Retina (tissue), 1 donor: ENCODE measurements at places on chromosomes 11 and 22.
A peak's percentile ranks its signal among the peaks of the same experiment; 100 is the strongest.

- no peak for DNase-seq
Measured at GRCh38 chr22:37162221-37163095, 12.7 kb upstream of the IL2RB start.

- DNase-seq = no peak
Measured at GRCh38 chr11:111909378-111909777, 2.2 kb downstream of the CRYAB start.

GRCh38 chr11:59173964-59174663 lies 2.2 kb downstream of the DTX4 start:
- peak; percentile 47 for DNase-seq

DNA sequence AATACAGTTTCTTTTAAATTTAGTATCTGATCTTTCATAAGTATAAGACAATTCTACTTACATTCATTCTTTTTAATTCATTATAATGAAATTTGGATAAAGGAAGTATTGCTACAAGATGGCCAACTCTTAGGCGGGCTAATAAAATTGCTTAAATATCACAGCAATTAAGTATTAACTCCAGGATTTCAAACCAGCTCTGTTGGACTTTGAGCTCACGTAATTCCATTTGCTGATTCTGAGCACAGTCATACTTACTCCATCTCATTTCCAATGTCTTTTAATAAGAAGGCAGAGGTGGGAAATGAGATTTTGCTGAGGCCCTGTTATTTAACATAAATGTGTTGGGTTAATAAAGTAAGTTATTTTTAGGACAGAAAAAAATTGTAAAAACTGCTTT lies 748.1 kb downstream of the KCNA4 start:
- DNase-seq = peak; percentile 6

DNA sequence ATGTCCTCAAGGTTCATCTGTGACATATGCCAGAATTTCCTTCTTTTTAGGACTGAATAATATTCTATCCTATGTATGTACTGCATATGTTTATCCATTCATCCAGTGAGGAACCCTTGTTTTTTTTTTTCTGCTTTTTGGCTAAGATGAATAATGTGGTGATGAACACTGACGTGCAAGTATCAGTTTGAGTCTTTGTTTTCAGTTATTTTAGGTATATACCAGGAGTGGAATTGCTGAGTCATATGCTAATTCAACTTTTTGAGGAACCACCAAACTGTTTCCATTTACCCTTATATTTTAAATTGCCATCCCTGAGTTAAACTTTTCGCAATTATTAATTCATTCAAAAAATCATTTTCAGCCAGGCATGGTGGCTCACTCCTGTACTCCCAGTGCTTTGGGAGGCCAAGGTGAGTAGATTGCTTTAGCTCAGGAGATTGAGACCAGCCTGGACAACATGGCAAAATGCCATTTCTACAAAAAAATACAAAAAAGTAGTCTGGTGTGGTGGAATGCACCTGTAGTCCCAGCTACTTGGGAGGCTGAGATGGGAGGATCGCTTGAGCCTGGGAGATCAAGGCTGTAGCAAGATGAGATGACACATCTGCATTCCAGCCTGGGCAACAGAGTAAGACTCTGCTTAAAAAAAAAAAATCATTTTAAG lies 64.2 kb downstream of the MICAL2 start:
- no peak for DNase-seq

- DNase-seq = no peak
Measured at GRCh38 chr22:21984793-21985192, 2.2 kb upstream of the TOP3B start.

DNA sequence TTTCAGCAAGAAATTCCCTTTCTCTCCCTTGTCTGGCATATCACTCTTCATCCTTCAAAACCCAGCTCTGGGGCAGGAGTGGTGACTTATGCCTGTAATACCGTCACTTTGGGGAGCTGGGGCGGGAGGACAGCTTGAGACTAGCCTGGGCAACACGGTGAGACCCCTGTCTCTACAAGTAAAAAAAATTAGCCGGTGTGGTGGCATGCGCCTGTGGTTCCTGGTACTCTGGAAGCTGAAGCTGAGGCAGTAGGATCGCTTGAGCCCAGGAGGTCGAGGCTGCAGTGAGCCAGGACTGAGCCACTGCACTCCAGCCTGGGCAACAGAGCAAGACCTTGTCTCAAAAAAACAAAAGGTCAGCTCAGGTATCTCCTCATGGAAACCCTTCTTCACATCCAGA lies 1.4 kb upstream of the RCE1 start:
- no peak for DNase-seq

GRCh38 chr11:76835928-76836612 lies 24.6 kb upstream of the ACER3 start:
- no peak for DNase-seq

- DNase-seq = peak; percentile 38
Measured at GRCh38 chr11:68584097-68584496, 100.2 kb upstream of the GAL start.

DNA sequence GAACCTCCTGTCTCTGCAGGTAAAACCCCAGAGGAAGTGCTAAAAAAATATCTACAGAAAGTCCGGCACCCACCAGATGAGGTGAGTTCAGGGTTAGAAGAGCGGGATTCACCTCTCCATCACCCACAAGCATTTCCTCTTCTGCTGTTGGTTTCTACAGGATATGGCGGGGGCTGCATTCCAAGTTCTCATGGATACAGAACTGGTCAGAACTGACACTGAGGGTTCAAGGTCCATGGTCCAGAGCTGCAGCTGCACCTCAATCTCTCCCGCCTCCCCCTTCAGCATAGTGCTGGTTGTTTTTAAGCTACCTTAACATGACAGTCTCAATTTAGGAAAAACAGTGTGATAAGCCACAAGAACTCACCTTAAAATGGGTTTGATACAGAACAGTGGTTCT lies 19.2 kb downstream of the DTX4 start:
- no peak for DNase-seq

DNA sequence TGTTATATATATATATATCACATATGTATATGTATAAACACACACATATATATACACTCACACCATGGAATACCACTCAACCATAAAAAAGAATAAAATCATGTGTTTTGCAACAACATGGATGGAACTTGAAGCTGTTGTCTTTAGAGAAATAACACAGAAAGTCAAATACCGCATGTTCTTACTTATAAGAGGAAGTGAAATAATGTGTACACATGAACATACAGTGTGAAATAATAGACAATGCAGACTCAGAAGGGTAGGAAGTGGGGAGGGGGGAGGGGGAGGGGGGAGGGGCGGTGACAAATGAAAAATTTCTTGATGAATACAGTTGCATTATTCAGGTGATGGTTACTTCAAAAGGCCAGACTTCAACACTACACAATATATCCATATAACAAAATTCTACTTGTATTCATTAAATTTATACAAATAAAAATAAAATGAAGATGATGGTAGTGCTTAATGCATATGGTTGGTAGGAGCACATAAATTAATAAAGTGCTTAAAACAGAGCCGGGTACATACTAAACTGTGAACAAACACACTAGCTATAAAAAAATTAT lies 5.8 kb upstream of the OR5B2 start:
- DNase-seq = no peak
